ENCODE measurements at places on chromosomes 5 and 9.

DNA sequence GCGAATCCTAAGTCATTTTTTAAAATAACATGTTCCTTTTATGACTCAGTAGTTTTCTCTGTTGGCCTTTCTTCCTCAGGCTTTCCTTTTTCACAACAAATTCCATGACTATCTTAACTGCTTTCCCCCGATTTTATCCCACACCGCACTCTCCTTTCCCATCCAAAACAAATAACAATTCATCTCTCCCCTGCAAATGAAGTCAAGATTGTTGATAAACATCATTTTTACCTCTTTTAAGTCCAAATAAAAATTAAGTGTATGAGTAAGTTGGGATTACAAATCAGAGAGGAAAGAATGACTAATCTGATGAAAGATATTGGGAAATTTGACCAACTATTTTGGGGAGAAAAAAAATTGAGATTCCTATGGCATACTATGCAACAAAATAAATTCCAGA, 47.3 kb downstream of the SEC61B start:
- DNase-seq, result no peak

DNA sequence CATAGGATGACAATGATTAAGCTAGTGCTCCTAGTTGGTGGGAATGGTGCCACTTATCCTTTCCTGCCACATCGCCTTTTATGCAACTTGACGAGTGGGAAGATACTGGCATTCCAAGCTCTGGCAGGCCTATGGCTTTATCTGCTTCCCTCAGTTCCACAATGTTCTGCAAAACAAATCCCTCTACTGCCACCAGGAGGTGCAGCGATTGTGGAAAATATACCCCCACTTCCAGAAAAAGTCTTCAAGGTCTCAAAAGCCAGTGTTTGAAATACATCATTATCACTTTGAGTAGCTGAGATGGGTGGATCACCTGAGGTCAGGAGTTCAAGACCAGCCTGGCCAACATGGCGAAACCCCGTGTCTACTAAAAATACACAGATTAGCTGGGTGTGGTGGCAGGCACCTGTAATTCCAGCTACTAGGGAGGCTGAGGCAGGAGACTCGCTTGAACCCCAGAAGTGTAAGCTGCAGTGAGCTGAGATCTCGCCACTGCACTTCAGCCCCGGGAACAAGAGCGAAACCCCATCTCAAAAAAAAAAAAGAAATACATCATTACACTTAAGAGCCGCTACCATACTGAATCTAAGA, 3.4 kb downstream of the CLINT1 start:
- DNase-seq, result no peak

- DNase-seq, result no peak
These were observed 177.5 kb downstream of the AOPEP start for GRCh38 chr9:94903961-94904421.

DNA sequence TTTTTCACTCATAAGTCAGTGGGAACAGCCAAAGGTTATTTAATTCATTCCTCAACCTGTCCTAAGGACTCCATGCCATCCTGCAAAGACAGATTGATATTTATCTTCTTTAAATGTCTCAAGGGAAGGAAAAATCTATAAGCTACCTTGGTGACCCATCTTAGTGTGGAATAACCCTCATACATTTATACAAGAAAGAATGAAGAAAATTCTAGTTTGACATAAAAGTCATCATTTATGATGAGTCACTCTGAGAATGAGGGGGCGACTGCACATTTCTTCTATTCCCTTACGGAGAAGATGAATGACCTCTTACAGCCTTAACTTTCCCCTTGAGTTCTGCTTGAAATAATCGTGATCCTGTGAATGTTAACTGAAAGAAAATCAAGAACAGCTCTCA, 26.8 kb upstream of the NUDT12 start:
- DNase-seq, result no peak

All from stimulated activated CD8-positive, alpha-beta memory T cell treated with anti-CD3 and anti-CD28 coated beads, Interleukin-4, amount 100 ng/mL, for 1 hour (primary cell).